Fibroblast of skin of left biceps (primary cell): ENCODE measurements at places on chromosomes 2 and 18.

GRCh38 chr2:202337151-202337550, 39.0 kb upstream of the BMPR2 start:
- DNase-seq, result no peak

DNA sequence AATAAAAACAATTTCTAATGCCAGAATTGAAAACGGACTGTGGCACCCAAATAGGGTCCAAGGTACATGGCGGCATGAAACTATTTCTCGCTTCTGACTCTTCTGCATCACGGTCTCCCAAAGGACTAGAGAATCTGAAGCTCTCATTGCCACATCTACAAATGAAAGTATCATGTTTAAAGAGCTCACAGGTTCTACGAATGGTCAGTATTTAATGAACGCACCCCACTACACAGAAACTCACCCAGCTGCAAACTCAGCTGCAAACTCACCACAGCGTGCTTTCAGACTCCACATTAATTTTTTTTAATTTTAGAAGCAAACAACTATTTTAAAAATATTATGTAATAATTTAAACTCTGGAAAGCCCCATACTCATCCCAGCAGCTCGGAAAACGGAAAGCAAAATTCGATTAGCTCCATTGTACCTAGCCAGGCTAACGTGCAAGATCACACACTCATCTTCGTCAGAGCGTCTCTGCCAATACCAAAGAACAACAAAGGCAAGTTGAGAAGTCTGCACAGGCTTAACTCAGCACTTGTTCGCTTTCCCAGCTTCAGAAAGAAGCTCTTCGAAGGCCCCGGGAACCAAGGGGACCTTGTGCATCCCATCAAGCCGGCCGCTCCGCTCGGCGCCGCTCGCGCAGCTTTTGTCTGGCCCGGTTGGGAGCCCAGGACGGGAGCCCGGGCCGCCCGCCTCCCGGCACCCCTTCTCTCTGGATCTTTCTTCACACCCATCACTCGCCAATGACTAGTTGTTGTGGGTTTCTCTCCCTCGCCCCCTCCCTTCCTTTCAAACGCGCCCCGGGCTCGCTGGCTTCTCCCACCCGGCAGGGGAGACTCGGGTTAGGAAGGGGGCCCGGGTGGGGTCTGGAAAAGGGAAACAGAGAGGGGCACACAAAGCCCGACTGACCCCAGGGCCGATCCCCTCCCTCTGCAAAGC, 785 bp downstream of the CLASP1 start:
- DNase-seq, result peak; percentile 6

DNA sequence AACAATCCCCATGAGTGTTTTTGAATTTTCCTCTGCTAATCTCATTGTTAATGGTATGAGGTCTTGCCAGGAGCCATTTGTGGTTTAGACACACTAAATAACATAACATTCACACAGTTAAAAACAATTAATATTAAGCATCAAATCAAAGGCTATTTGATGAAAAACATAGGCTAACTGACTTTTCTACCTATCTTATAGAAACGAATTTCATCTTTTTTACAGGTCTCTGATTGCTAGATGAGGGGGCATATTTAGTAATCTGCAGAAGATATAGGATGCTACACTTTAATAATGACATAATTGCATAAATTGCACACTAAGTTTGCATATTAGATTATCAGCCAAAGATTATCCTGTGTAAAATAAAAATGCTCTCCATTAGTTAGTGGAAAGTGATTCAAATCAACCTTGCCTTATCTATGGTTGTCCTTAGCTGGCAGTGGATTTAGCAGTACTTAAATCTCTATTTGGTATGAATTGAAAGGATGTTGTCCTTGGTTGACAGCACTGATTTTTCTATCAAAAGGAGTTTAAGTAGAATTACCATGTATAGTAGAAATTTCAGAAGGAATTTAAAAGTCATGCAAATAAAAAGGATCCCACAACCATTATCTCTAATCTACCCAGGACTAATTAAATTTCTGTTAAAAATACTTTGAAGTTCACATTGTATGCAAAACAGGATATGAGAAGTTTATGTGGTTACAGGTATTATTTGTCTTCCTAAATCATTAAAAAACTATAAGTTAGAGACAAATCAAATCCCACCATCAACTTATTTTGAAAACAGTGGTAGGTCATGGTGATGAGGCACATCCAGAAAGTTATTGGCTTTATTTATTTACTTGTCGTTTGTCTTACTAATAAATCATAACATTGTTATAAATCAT, 50.6 kb upstream of the SPAG16 start:
- DNase-seq, result no peak

DNA sequence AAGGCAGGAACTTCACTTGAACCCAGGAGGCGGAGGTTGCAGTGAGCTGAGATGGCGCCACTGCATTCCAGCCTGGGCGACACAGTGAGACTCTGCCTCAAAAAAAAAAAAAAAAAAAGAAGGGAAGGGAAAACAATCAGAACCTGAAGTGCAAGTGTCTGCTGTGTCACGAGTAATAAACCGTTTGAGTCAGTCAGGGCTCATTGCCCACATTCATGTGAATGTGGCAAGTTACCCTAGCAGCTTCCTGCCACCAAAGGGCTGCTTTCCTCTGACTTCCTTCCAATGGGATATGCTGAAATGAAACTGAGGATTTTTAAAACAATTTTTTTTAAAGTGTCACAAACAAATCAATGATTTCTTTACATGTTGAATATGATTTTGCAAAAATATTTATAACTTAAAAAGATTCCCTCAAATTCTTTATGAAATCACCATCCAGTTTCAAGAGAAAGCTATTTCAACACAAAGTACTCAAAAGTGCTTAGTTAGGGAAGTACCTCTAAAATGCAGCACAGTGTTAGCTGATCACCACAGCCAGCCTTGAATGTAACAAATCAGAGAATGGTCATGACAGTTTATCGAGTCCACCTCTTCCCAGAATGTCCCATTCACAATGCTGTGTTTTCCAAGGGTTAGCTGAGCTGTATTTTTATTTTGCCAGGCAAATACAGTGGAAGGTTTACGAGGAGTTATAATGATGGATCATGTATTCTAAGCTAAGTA, 36.4 kb downstream of the WDSUB1 start:
- DNase-seq, result no peak

GRCh38 chr2:125455110-125455509, 1200.8 kb upstream of the GYPC start:
- no peak for DNase-seq

DNA sequence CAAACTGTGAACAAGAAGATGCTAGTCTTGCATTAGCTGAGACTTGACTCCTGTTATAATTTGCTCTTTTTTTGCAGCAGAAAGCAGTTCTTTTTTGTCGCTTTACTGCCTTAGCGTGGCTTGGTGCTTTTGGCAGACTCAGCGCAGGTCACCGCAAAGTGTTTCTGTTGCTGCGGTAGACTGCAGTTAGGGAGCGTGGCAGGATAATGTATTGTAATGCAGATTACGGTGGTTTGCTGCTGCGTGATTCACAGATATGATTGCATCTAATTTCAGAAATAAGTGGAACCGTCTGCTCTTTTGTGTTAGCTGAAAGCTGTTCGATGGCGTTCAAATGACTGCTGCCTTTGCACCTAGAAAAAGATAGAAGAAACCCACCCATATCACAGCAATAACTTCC, 131.6 kb upstream of the SATB2 start:
- no peak for DNase-seq

DNA sequence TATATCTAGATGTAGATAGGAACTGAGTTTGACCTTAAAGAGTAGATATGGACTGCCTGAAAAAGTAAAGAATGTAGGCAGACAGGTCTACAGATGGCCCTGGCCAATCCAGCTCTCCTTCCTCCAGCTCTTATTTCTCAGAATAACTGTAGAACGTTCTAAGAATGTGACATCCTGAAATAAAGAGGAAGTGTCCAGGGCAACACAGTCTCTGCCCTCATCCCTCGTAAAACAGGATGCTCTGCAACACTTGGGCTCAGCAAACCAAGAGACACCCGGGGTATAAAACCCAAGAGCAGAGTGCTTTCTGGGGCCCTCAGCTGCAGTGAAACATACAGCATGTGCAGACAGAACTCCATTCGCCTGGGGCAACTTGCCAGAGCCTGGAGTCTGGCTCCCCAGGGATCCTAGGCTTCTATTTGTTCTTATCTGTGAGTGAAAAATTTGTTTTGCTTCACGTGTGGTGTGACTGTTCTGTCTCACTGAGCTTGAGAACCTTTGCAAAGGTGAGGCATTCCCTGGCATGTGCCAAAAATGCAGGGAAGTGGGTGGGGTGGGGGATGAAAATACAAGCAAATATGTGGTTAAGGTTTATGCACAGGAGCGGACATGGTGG, 401.0 kb downstream of the SETBP1 start:
- DNase-seq, result no peak

DNA sequence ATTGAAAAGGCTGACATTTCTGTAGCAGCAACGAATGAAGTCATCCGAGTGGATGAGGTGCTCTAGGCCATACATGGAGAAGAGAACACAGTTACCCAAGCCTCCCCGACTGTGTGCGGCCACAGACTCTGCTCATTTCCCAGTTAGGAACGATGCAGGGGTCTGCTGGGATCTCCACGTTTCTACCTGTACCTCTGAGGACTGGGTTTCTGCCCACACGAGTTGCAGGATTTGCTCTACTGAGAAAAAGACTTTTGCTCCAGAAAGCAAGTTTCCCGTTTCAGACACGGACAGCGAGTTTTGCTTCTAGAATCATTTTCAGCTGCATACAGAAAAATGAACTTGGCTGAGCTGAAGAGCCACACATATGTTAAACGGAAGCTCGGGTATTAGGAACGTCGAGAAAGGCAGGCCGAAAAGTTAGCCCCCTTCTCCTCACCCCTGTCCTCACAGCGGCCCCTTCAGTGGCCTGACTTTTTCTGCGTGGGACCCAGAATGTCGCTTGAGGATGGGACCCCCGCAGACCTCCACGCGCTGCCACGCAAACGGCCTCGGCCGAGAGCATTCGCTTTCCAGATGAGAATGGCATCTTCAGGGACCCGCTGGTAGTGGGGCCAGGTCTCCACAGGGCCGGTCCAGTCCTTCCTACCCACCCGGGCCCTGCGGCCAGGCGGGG, 582 bp upstream of the RAB31 start:
- no peak for DNase-seq

DNA sequence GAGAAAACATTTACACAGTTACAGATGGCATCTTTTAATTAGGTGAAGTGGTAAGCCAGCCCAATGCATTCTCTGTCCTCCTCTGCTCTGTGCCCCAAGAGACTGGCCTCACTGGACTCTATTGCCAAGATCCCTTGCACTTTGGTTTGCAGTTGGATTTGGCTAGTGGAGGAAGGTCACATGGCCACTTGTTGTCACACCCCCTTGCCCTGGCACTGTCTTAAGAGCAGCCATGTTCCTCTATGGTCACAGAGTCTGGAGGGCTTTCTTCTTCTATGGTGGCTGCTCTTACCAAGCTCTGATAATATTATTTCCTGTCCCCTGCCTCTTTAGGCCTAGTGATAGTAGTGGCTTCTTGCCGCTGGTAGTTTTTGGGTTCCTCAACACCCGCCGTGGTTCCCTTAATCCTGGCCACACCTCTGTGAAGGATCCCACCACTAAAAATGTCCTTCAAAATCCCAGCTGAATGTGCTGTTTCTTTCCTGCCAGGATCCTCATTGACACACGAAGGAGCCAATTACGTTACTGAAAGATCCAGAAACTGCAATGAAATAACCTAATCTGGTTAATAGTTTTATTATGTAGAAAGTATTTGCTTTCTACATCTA, 111.1 kb downstream of the CDC42EP3 start:
- no peak for DNase-seq
